ENCODE measurements at places on chromosomes 3 and 15.

DNA sequence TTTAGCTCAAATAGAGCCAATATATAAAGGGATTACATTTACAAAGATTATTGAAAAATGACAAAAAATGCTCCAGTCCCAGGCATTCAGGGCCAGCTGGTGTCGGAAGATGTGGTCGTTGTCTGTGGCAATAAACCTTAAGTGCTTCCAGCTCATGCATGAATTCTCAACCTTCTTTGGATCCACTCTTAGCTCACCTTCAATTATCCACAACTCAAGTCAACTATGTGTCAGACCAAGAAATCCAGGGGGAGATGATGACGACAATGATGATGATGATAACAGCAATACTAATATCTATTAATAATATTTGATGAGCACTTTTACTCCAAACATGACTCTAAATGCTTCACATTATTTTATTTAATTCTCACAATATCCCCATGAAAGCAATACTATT, 53.6 kb upstream of the PXYLP1 start:
- no peak for DNase-seq

DNA sequence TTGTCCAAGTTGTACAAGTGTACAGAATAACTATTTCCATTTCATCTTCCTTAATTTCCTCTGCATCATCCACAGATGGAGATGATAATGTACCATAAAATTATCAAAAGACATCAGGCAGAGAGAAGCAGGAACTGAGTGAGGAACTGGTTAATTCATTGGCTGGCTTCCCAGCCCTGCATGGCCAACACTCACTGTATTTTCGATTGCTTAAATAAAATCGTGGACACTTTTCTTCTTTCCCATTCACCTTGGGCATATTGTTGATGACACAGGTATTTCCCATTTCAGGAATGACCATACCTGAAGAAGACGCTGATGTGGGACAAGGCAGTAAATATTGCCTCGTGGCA, 144.2 kb upstream of the ABHD17C start:
- DNase-seq, result no peak

DNA sequence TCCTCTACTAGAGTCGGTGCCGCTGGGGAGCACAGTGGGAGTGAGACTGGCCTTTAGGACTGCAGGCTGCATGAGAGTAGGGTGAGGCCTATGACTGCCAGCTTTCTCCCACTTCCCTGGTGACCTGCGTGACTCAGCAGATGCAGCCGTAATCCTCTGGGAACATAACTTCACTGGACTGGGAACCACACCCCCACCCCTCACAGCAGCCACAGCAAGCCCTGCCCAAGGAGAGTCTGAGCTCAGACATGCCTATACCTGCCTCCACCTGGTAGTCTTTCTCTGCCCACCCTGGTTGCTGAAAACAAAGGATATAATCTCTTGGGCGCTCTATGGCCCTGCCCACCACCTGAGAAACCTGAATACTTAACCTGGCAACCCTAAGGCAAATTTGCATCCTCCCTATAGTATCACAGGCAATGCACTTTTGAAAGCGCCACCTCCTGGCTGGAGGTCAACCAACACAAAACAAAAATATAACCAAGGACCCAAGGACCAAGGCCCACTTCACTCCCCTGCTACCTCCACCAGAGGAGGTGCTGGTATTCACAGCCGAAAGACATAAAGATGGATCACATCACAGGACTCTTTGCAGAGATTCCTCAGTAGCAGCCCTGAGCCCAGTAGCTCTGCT, 308.9 kb downstream of the CTNNB1 start:
- no peak for DNase-seq

GRCh38 chr3:27723456-27723814, 1.3 kb upstream of the EOMES start:
- DNase-seq, result no peak

DNA sequence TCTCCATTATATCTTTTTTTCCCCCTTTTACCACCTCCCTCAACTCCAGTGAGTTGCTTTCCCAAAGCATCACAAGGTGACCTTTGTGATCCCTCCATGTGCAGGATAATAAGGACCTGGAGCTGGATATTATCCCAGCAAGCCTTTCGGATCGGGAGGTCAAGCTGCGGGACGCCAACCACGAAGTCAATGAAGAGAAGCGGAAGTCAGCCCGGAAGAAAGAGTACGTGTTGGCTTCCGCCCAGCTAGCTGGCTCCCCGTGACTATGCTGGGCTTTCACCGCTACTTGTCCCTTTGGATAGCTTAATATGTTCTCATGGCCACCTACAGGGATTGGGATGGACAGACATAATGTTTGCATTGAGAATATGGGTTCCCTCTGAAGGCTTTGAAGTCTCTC, 273.7 kb upstream of the UMPS start:
- DNase-seq, result no peak

GRCh38 chr3:149527531-149528339, 53.2 kb downstream of the TM4SF4 start:
- no peak for DNase-seq

DNA sequence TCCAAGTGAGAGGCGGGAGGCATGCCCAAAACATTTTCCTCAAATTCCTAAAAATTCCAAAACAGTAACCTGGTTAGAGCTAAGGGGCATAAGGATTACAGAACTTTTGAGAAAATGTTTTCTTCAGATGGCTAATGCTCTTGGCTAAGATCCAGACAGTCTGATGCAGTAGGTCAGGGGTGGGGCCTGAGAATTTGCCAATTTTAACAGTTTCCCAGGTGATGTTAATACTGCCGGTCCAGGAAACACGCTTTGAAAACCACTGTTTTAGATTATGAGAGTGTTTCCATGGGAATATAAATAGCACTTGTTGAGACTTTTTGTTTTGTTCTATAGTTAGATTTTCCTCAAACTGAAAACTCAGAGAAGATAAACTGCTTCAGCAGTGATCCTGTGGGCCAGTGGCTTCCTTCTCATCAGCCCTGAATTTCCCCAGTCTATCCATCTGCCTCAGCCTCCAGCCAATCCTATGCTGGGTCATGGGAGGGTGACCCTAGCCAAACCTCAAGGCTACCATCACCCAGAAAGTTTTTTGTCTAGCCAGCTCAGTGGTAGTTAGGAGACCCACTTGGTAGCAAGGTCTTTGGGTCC, 71.6 kb upstream of the ACP3 start:
- DNase-seq, result no peak

DNA sequence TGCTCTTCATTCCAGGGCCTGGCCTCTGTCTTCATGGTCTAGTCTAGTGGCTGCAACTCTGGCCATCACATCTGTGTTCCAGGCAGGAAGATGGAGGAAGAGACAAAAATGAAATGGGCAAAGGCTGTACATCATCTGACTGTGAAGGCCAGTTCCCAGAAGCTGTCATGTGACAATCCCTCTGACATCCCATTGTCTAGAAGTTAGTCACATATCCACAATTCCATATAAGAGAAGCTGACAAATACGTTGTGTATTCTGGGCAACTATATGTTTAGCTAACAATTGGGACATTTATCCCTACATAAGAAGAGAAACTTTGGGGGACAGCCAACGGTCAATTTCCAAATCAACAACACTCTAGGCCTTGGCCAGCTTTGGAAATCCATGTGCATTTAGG, 34.5 kb upstream of the C3orf70 start:
- DNase-seq, result no peak

DNA sequence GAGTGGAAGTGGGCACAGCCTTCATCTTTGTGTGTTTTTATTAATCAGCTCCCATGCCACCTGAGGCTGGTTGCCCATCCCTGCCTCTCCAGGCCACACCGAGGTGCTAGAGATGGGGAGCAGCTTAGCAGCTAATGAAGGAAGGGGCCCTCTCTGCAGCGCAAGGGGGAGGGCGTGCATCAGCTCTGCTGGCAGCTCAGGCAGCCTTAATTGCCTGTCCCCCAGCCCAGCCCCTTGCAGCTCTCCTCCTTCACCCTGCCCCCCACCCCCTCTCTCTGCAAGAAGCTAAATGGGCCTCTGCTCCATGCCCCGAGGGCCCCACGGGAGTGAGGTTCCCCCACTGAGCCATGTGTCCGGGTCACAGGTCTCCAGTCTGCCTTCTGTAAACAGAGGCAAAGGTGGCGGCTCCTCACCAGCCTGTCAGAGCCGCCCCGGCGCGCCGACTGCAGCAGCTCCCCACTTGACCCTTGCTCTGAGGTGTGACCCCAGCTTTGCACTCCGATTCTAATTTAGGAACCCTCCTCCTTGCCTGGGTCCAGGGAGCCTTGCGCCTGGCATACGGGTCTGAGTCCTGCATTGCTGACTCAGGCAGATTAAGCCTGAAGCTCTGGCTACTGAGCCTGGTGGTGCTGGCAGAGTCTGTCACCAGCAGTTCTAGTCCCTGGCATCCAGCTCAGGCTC, 27.9 kb upstream of the NTRK3 start:
- no peak for DNase-seq

- no peak for DNase-seq
These were observed 65.2 kb upstream of the CHL1 start for GRCh38 chr3:131151-131888.

DNA sequence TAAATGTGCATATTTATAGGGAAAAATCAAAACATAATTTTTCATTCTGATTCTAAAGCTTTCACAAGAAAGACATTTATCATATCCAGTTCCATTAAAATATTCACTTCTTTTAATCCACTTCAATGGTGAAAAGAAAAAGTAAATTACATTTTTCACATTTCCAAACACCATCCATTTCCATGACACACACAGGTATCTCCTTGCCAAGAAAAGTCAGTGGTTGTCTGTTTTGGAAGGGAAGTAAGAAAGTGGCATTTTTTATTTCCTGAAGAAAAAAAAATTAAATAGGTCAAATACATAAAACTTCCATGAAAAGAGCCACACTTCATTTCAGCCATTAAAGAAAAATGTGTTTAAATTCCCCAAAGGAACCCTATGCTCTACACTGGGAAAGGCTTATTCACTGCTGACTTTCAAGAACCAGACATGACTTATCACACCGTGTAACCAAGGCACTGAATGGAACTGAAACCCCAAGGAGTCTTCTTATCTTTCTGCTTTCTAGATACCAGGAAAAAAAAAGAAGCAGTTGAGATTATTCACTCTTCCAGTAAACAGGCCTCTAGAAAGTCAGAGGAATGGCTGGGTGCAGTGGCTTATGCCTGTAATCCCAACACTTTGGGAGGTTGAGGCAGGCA, 44.5 kb downstream of the OSBPL10 start:
- no peak for DNase-seq

Data from suprapubic skin (tissue), 4 donors.